ENCODE measurements at places on chromosomes 7 and 10. TPM values are rescaled to one million over a fixed set of nuclear protein-coding genes. Genes with fewer than 3 reads are reported as not detected.

Gene DGKI
- 1.3 TPM for total RNA-seq

Gene PAXIP1
- total RNA-seq = 28.4 TPM

Gene NEUROG3
- not detected for total RNA-seq

Gene HOXA4
- not detected for total RNA-seq

Gene NYAP1
- 0.15 TPM for total RNA-seq

Gene CAMK1D
- 11.4 TPM for total RNA-seq

Gene NHLRC2
- 32.1 TPM for total RNA-seq

Gene ZNF3
- total RNA-seq = 27.4 TPM

Gene HPSE2
- not detected for total RNA-seq

Gene GHRHR
- not detected for total RNA-seq

Gene TFPI2
- not detected for total RNA-seq

Gene PI4K2A
- total RNA-seq = 14.6 TPM

Gene PLPP4
- not detected for total RNA-seq

Gene COL13A1
- total RNA-seq = not detected

Gene GRM3
- total RNA-seq = not detected

Gene HOXA11
- total RNA-seq = not detected

Gene PLA2G12B
- total RNA-seq = not detected

Gene RHOBTB1
- not detected for total RNA-seq

Gene CAV1
- 2.3 TPM for total RNA-seq

Gene NAT16
- not detected for total RNA-seq

Gene STAMBPL1
- total RNA-seq = 24.5 TPM

Gene PHKG1
- total RNA-seq = 1.6 TPM

Gene FAM25C
- total RNA-seq = not detected

Gene CNNM1
- total RNA-seq = 0.38 TPM

Measured in activated CD8-positive, alpha-beta memory T cell treated with anti-CD3 and anti-CD28 coated beads for 36 hours (primary cell).